Caco-2 (cell line): ENCODE measurements at places on chromosomes 11 and 22.
A peak's percentile ranks its signal among the peaks of the same experiment; 100 is the strongest.

DNA sequence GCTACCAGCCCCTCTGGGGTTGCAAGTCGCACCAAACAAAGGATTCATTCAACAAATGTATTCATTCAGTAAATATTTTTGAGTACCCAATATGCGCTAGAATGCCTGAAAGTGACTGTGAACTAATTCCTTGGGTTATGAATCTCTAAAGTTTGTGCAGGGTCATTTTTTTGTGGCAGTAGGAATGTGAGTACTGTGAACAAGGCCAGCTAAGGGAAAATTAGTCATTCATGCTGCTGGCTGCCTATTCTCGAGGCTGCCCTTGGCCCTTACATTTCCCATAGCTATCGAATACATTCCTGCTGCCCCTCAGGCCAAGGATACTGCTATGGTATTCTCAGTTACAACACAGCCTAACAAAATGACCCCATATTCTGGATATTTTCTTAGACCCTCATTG is 141.6 kb downstream of the TRPC6 start:
- no peaks in the 10 kb centered on the region for H3K4me1 ChIP-seq
- no peaks in the 10 kb centered on the region for H3K27me3 ChIP-seq
- DNase-seq, result no peak
- H3K27ac ChIP-seq, result no peak overlapping the region
- no peak overlapping the region for H3K4me3 ChIP-seq
- H3K36me3 ChIP-seq, result no peaks in the 10 kb centered on the region

- no peaks in the 10 kb centered on the region for H3K4me1 ChIP-seq
- H3K36me3 ChIP-seq, result no peaks in the 10 kb centered on the region
- H3K27me3 ChIP-seq, result no peaks in the 10 kb centered on the region
- no peak overlapping the region for H3K27ac ChIP-seq
Observed at GRCh38 chr11:133714471-133715375, 130.6 kb downstream of the SPATA19 start.

GRCh38 chr22:39282645-39283321 is 36.6 kb downstream of the RPL3 start:
- H3K36me3 ChIP-seq, result no peaks in the 10 kb centered on the region
- H3K27me3 ChIP-seq, result no peaks in the 10 kb centered on the region
- H3K4me1 ChIP-seq, result 0 out of 2 replicates have a peak, but pooled peaks cover 8% of the 10 kb centered on the region
- H3K4me3 ChIP-seq, result no peak overlapping the region
- no peak for DNase-seq

GRCh38 chr22:24706732-24707469 is 67.6 kb downstream of the PIWIL3 start:
- H3K4me1 ChIP-seq, result peaks cover 8% of the 10 kb centered on the region; the same call in 1 of the 2 replicates
- H3K4me3 ChIP-seq, result no peak overlapping the region
- H3K36me3 ChIP-seq, result no peaks in the 10 kb centered on the region
- no peak for DNase-seq
- H3K27me3 ChIP-seq, result no peaks in the 10 kb centered on the region

DNA sequence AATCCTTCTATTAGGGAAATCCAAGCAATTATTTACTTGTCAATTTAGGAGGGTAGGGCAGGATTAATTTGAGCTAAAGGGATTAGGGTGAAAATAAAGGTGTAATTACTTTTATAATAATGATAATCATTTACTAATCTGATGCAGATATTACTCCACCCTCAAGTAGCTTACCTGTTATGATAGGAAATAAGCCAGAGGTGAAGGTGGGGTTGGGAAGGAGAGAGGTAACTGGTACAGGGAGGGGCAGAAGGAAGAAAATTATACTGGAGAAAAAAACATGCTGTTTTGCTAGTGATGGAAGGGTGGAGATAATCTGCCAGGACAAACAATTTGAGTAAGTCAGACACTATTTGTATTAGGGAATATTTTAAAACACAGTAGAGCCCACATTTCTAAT is 157.7 kb downstream of the BARX2 start:
- H3K27ac ChIP-seq, result no peak overlapping the region
- H3K27me3 ChIP-seq, result no peaks in the 10 kb centered on the region
- peaks cover 14% of the 10 kb centered on the region for H3K4me1 ChIP-seq
- no peak overlapping the region for H3K4me3 ChIP-seq

GRCh38 chr22:19119949-19120348 is 2.3 kb downstream of the DGCR2 start:
- H3K36me3 ChIP-seq, result peaks cover 3% of the 10 kb centered on the region
- H3K4me3 ChIP-seq, result no peak overlapping the region
- no peaks in the 10 kb centered on the region for H3K27me3 ChIP-seq
- peak overlapping the region; percentile 71 for H3K27ac ChIP-seq
- peaks cover 16% of the 10 kb centered on the region for H3K4me1 ChIP-seq

- H3K4me3 ChIP-seq, result no peak overlapping the region
- no peak for DNase-seq
- no peak overlapping the region for H3K27ac ChIP-seq
- H3K27me3 ChIP-seq, result no peaks in the 10 kb centered on the region
- H3K36me3 ChIP-seq, result no peaks in the 10 kb centered on the region
Observed at GRCh38 chr22:43289531-43289963, 53.6 kb downstream of the SCUBE1 start.

- no peak overlapping the region for H3K4me3 ChIP-seq
- no peaks in the 10 kb centered on the region for H3K27me3 ChIP-seq
- no peak for DNase-seq
- no peaks in the 10 kb centered on the region; the same call in 1 of the 2 replicates for H3K36me3 ChIP-seq
Observed at GRCh38 chr22:46896166-46896565, 133.7 kb downstream of the TBC1D22A start.

- H3K27me3 ChIP-seq, result no peaks in the 10 kb centered on the region
- DNase-seq, result peak; percentile 39
- H3K4me1 ChIP-seq, result peaks cover 26% of the 10 kb centered on the region
- no peak overlapping the region for H3K4me3 ChIP-seq
- no peaks in the 10 kb centered on the region for H3K36me3 ChIP-seq
Observed at GRCh38 chr22:29096736-29097669, 24.2 kb downstream of the KREMEN1 start.

- H3K4me1 ChIP-seq, result peaks cover 5% of the 10 kb centered on the region; the same call in 1 of the 2 replicates
- H3K4me3 ChIP-seq, result no peak overlapping the region
- H3K27ac ChIP-seq, result no peak overlapping the region
- no peaks in the 10 kb centered on the region for H3K27me3 ChIP-seq
- no peaks in the 10 kb centered on the region for H3K36me3 ChIP-seq
Observed at GRCh38 chr11:16977994-16978315, 36.3 kb downstream of the PLEKHA7 start.

- H3K27me3 ChIP-seq, result no peaks in the 10 kb centered on the region
- peaks cover 2% of the 10 kb centered on the region; the same call in 1 of the 2 replicates for H3K36me3 ChIP-seq
- H3K4me1 ChIP-seq, result no peaks in the 10 kb centered on the region
- H3K4me3 ChIP-seq, result no peak overlapping the region
Observed at GRCh38 chr11:70851907-70852306, 400.5 kb downstream of the SHANK2 start.

GRCh38 chr11:114813189-114813718 is 134.9 kb downstream of the NXPE2 start:
- H3K27ac ChIP-seq, result no peak overlapping the region
- no peaks in the 10 kb centered on the region for H3K36me3 ChIP-seq
- DNase-seq, result no peak
- H3K4me3 ChIP-seq, result no peak overlapping the region
- H3K27me3 ChIP-seq, result no peaks in the 10 kb centered on the region

- no peaks in the 10 kb centered on the region for H3K4me1 ChIP-seq
- H3K27me3 ChIP-seq, result no peaks in the 10 kb centered on the region
- H3K27ac ChIP-seq, result no peak overlapping the region
- H3K36me3 ChIP-seq, result no peaks in the 10 kb centered on the region
- no peak overlapping the region for H3K4me3 ChIP-seq
Observed at GRCh38 chr11:34790620-34791019, 125.6 kb downstream of the APIP start.

- no peaks in the 10 kb centered on the region for H3K27me3 ChIP-seq
- peaks cover 3% of the 10 kb centered on the region for H3K36me3 ChIP-seq
- no peak overlapping the region for H3K4me3 ChIP-seq
- no peak overlapping the region for H3K27ac ChIP-seq
- H3K4me1 ChIP-seq, result no peaks in the 10 kb centered on the region
- DNase-seq, result no peak
Observed at GRCh38 chr22:41273128-41273527, 12.9 kb downstream of the RANGAP1 start.

DNA sequence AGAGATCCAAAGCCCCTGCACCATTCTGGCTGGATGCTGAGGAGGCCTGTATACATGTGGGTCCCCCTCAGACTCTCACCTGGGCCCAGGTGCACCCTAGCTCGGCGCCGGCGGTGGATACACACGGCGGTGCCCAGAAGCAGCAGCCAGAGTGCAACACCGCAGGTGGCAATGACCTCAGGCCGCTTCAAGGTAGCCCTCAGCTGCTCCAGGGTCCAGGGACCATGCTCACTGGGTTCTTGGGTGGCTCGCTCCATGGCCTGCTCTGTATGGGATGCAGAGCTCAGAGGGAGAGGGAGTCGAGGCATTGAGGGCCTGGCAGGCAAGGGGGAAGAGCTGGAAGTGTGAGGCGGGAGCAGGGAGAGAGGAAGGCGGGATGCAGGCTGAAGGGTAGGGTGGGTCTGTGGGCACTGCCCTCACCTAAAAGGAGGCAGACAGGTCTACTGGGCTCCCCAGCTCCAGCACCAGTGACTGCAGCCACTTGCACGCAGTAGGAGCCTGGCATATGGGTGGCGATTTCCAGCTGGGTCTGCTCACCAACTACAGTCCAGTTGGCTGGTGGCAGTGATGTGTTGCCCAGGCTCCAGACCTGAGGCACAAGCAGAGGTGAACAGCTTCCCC is 3.8 kb downstream of the ROBO4 start:
- no peak for DNase-seq
- H3K4me1 ChIP-seq, result no peaks in the 10 kb centered on the region
- no peaks in the 10 kb centered on the region for H3K36me3 ChIP-seq
- no peak overlapping the region for H3K4me3 ChIP-seq

DNA sequence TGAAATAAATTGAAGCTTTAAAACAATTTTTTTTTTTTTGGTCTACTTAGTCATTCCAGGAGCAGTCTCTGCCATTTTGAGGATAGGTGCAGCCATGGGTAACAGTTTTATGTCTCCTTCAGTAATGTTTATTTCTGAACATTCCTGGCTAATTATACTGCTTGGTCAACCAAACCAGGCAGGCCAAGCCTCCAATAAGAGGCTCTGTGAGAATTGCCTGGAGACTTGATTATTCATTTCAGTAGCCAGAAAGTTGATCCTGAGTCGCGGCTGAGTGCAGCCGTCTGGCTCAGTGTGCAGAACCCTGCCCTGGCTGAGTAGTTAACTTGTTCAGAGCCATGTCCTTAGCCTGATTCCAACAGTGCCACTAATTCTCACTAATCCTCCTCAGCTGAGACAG is 364.0 kb upstream of the FAT3 start:
- H3K36me3 ChIP-seq, result no peaks in the 10 kb centered on the region
- no peak overlapping the region for H3K4me3 ChIP-seq
- DNase-seq, result no peak
- H3K27me3 ChIP-seq, result no peaks in the 10 kb centered on the region
- H3K27ac ChIP-seq, result no peak overlapping the region
- no peaks in the 10 kb centered on the region for H3K4me1 ChIP-seq

DNA sequence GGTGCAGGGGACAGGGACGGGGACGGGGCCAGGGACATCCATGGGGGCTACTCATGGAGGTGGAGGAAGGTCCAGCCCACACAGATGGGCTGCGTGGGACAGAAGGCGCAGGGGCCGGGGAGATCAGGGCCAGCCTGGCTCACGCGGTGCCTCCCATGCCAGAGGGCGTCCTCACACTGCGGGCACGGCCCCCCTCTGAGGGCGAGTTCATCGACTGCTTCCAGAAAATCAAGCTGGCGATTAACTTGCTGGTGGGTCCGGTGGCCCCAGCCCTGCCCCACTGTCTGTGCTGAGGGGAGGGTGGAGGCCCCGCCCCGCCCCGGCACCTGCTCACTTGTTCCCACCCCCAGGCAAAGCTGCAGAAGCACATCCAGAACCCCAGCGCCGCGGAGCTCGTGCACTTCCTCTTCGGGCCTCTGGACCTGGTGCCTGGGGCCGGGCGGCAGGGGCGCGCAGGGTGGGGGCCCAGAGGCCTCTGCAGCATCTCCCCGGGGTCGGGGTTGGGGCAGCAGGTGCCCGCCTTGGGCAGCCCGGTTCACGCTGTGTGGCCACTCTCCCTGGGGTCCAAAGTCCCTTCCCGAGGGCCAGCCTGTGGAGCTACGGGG is 15.8 kb downstream of the EPS8L2 start:
- peaks cover 7% of the 10 kb centered on the region for H3K36me3 ChIP-seq
- H3K27me3 ChIP-seq, result no peaks in the 10 kb centered on the region
- no peaks in the 10 kb centered on the region for H3K4me1 ChIP-seq
- H3K4me3 ChIP-seq, result no peak overlapping the region
- no peak for DNase-seq

- no peaks in the 10 kb centered on the region for H3K36me3 ChIP-seq
- no peaks in the 10 kb centered on the region for H3K4me1 ChIP-seq
- no peaks in the 10 kb centered on the region for H3K27me3 ChIP-seq
- DNase-seq, result no peak
- no peak overlapping the region for H3K4me3 ChIP-seq
Observed at GRCh38 chr22:20457506-20458240, 20.0 kb upstream of the SCARF2 start.

GRCh38 chr11:44865866-44866272 is 84.8 kb downstream of the TP53I11 start:
- no peaks in the 10 kb centered on the region for H3K27me3 ChIP-seq
- no peak overlapping the region for H3K27ac ChIP-seq

DNA sequence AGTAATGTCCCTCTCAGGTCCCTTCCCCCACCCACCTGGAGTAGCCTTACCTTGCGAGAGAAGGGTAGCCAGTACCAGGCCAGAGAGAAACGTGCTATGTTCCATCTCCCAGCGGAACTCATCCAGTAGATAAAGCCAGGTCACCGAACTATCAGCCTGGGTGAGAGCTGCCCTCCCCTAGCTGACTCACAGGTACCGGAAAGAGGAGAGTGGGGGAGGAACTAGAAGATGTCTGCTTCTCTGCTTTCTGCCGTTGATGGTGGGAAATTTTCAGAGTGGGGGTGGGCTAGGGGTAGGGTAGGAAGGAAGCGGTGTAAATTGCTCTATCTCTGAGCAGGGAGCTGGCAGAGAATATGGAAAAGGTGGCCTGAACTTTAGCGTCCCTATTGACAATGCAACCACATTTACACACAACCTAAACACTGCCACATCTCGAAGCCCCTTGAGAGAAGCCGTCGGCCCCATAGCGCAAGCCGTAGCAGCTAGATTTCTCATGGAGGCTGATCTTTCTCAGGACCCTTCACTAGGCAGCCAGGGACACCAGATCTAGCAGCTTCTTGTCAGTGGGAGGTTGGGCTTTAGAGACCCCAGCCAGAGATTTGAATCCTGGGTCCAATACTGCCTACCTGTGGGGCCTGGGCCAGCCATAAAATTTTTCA is at the start of gene CD3D:
TSS of gene CD3D (minus strand) at position 203 of the 659 bp plus-strand sequence. CDS start at position 105, 98 bp downstream.
- no peak within 1 kb of the TSS for H3K4me3 ChIP-seq
- H3K27me3 ChIP-seq, result no peaks in the 10 kb centered on the region
- no peaks in the 10 kb centered on the region for H3K36me3 ChIP-seq
- no peak for DNase-seq
- H3K27ac ChIP-seq, result no peak within 1 kb of the TSS

- H3K4me3 ChIP-seq, result no peak overlapping the region
- H3K27ac ChIP-seq, result no peak overlapping the region
- H3K27me3 ChIP-seq, result no peaks in the 10 kb centered on the region; the same call in 1 of the 2 replicates
- no peak for DNase-seq
- H3K36me3 ChIP-seq, result no peaks in the 10 kb centered on the region
Observed at GRCh38 chr11:45333001-45333971, 47.1 kb upstream of the SYT13 start.

DNA sequence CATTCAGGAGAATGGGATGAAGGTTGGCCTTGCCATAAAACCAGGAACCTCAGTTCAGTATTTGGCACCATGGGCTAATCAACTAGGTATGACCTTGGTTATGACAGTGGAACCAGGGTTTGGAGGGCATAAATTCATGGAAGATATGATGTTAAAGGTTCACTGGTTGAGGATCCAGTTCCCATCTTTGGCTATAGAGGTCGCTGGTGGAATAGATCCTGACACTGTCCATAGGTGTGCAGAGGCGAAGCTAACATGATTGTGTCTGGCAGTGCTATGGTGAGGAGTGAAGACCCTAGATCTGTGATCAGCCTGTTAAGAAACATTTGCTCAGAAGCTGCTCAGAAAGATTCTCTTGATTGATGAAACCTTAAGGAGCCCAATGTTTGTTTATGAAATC is 5.7 kb downstream of the NF2 start:
- no peaks in the 10 kb centered on the region for H3K27me3 ChIP-seq
- H3K27ac ChIP-seq, result no peak overlapping the region
- DNase-seq, result no peak
- no peaks in the 10 kb centered on the region for H3K4me1 ChIP-seq
